Stimulated activated CD8-positive, alpha-beta memory T cell treated with anti-CD3 and anti-CD28 coated beads, Interleukin-2, amount 100 ng/mL, for 1 hour (primary cell): ENCODE measurements at places on chromosomes 1 and 21.

- DNase-seq = no peak
These were observed 5.7 kb downstream of the AK5 start for GRCh38 chr1:77287535-77287934.

GRCh38 chr1:116690849-116691406 lies 23.4 kb upstream of the IGSF3 start:
- no peak for DNase-seq

- no peak for DNase-seq
These were observed 54.0 kb upstream of the BOLA1 start for GRCh38 chr1:149845416-149845815.

DNA sequence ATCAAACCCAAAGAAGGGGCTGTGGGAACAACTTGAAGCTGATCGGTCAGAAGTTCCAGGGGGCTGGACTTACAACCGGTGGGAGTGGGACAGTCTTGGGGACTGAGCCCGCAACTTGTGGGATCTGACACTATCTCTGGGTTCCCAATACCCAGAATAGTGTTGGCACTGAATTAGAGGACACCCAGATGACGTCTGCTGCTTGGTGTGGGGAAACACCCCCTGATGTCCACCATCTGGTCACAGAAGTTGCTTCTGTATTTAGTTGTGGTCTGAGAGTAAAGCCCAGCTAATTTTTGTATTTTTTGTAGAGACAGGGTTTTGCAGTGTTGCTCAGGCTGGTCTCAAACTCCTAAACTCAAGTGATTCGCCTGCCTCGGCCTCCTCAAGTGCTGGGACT lies 28.8 kb downstream of the SERBP1 start:
- no peak for DNase-seq
